GM23248 (cell line): ENCODE measurements at places on chromosomes 7 and 10. TPM values are rescaled to one million over a fixed set of nuclear protein-coding genes. Genes with fewer than 3 reads are reported as not detected.
A peak's percentile ranks its signal among the peaks of the same experiment; 100 is the strongest.

Gene RSBN1L
- total RNA-seq, result 4.9 and 13.3 TPM in 2 replicates

DNA sequence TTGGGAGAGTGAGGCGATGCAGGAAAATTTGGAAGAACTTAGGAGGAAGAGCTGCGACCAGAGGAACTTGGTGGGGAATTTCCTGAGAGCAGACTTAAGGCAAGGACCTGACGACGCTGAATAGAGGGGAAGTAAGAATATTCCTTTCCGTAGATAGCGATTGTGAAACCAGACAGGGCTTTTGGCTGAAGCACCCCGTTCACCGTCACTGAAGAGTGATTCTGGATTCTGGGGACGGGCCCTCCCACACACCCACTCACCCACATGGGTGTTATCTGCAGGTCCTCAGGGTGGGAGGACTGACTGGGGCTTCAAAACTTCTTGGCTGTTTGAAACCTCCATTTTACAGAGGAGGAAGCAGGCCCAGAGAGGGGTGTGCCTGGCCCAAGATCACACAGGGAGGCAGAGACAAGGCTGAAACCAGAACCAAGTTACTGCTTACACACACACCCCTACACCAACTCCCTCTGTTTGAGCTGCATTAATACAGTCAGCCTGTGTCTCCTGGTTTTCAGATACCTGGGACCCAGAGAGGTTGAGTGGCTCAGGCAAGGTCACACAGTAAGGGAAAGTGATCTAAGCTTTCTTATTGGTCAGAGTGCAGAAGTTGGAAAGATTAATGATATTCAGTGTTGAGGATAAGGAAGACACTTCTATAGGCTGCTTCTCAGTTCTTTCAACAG lies 37.2 kb upstream of the CDH23 start:
- DNase-seq, result no peak
- no peak overlapping the region for H3K4me3 ChIP-seq
- no peak overlapping the region for H3K27ac ChIP-seq
- no peaks in the 10 kb centered on the region for H3K27me3 ChIP-seq
- H3K4me1 ChIP-seq, result peaks cover 6% of the 10 kb centered on the region

Gene HYAL4
- total RNA-seq, result not detected in 2 replicates

DNA sequence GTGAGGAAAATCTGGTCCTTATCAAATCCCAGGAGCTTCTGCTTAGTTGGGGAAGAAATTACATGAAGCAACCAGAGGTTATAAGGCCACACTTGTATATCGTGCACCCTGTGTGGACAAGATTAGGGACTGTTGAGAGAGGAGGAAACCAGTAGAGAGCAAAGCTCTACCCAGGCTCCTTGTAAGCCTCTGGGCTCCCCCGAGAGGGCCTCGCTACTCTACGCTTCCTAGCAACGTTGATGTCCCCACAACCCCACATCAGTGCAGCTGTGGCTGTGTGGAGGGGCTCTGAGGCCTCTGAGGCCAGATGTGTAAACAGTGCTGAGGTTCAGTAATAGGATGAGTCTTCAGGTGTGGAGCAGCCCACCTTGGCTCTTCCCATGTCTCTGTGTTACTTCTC lies 16.0 kb downstream of the HIF1AN start:
- H3K4me1 ChIP-seq, result no peaks in the 10 kb centered on the region
- H3K27me3 ChIP-seq, result no peaks in the 10 kb centered on the region
- no peak overlapping the region for H3K27ac ChIP-seq
- H3K4me3 ChIP-seq, result no peak overlapping the region
- no peak for DNase-seq

- peak; percentile 43 for DNase-seq
- H3K36me3 ChIP-seq, result no peaks in the 10 kb centered on the region
- H3K27me3 ChIP-seq, result no peaks in the 10 kb centered on the region
- peak overlapping the region; percentile 45 for H3K27ac ChIP-seq
Observed at GRCh38 chr10:48365668-48366067, 59.2 kb downstream of the MAPK8 start.

Gene FLNC
- 304 and 353 TPM in 2 replicates for total RNA-seq

Gene GHRHR
- not detected in 2 replicates for total RNA-seq

GRCh38 chr10:11146402-11147171 lies 128.9 kb downstream of the CELF2 start:
- H3K4me3 ChIP-seq, result no peak overlapping the region
- no peaks in the 10 kb centered on the region for H3K4me1 ChIP-seq
- no peaks in the 10 kb centered on the region for H3K36me3 ChIP-seq
- H3K27ac ChIP-seq, result no peak overlapping the region
- DNase-seq, result no peak
- no peaks in the 10 kb centered on the region for H3K27me3 ChIP-seq

Gene TRRAP
- 11.3 and 13.0 TPM in 2 replicates for total RNA-seq

Gene COL17A1
- total RNA-seq, result 0.25 TPM in 1 of 2 replicates, not detected in the other

DNA sequence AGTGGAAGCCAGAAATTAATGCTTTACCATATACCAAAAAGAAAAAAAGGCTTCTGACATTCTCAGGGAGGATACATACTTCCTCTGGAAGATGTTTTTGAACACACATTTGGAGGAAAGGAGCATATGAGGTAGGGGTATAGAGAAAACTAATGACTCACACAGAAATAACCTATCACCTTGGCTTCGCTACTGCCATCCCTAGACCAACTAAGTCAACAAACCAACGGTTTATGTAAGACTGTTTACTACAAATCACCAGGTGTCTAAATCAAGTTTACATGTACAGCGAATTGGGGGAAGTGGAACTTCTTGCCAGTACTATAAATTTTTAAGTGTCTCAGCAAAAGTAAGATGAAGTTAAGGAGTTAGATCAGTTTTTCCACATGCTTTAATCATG lies 96.9 kb downstream of the NT5C2 start:
- no peak for DNase-seq
- H3K27ac ChIP-seq, result no peak overlapping the region
- H3K4me3 ChIP-seq, result no peak overlapping the region
- peaks cover 91% of the 10 kb centered on the region for H3K36me3 ChIP-seq
- no peaks in the 10 kb centered on the region for H3K4me1 ChIP-seq
- H3K27me3 ChIP-seq, result no peaks in the 10 kb centered on the region

- H3K36me3 ChIP-seq, result no peaks in the 10 kb centered on the region
- no peaks in the 10 kb centered on the region for H3K4me1 ChIP-seq
- DNase-seq, result no peak
- H3K4me3 ChIP-seq, result no peak overlapping the region
- H3K27ac ChIP-seq, result no peak overlapping the region
- no peaks in the 10 kb centered on the region for H3K27me3 ChIP-seq
Observed at GRCh38 chr7:88928276-88928675, 132.7 kb upstream of the TEX47 start.

GRCh38 chr10:91247360-91248111 lies 27.1 kb downstream of the PCGF5 start:
- peaks cover 12% of the 10 kb centered on the region; the same call in 1 of the 2 replicates for H3K36me3 ChIP-seq
- H3K4me1 ChIP-seq, result peaks cover 8% of the 10 kb centered on the region
- no peaks in the 10 kb centered on the region for H3K27me3 ChIP-seq
- peak; percentile 57 for DNase-seq

Gene NPY4R
- total RNA-seq, result not detected in 2 replicates

DNA sequence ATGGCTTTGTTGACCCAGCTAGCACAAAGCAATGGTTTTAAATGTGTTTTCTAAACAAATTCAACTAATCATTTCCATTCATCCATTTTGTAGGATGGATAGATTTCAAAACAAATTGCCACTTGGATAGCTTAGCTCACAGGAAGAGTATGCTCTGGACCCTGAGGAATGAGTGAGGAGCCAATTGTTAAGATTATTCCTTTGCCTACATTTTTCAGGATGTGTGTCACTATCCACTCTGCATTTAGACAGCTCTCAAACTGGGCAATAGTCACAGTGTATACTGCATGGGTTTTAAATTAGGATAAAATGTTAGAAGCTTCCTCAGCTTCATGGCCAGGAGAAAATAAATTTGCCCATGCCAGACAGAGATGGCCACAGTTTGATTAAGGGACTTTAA lies 605.6 kb upstream of the TEX47 start:
- H3K4me1 ChIP-seq, result no peaks in the 10 kb centered on the region
- no peak for DNase-seq
- H3K27ac ChIP-seq, result no peak overlapping the region
- no peak overlapping the region for H3K4me3 ChIP-seq
- H3K36me3 ChIP-seq, result no peaks in the 10 kb centered on the region

DNA sequence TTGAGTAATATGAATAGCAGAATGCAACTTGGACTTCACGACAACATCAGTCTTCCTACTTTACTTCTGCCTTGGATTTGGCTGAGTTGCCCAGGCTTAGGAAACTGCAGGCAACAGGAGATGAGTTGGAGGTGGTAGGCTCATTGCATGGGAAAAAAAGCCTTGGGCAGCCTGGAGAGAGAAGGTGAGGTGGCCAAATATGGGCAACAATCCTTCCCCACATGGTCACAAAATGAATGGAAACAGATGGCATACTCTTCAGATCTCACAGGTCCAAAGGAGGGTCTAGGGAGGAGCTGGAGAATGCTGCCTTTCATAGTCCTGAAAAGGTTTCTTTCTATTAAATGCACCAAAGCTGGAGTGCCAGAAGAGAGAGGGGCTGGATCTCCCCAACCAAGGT lies 128.6 kb upstream of the AOAH start:
- no peak overlapping the region for H3K4me3 ChIP-seq
- H3K27ac ChIP-seq, result no peak overlapping the region
- H3K4me1 ChIP-seq, result no peaks in the 10 kb centered on the region
- H3K36me3 ChIP-seq, result no peaks in the 10 kb centered on the region

- peaks cover 21% of the 10 kb centered on the region for H3K4me1 ChIP-seq
- peak; percentile 21 for DNase-seq
- no peak overlapping the region for H3K27ac ChIP-seq
- H3K27me3 ChIP-seq, result no peaks in the 10 kb centered on the region
- no peak overlapping the region for H3K4me3 ChIP-seq
- H3K36me3 ChIP-seq, result no peaks in the 10 kb centered on the region
Observed at GRCh38 chr10:46995234-46995633, 84.0 kb downstream of the PTPN20 start.
